NCI-H524 treated with DMSO at 0.1 percent for 48 hours (cell line): ENCODE measurements at places on chromosomes 13 and 19.

GRCh38 chr13:93377196-93377595, 150.6 kb downstream of the GPC6 start:
- DNase-seq: no peak

- DNase-seq: no peak
Measured at GRCh38 chr19:33469171-33470039, 52.2 kb downstream of the PEPD start.

DNA sequence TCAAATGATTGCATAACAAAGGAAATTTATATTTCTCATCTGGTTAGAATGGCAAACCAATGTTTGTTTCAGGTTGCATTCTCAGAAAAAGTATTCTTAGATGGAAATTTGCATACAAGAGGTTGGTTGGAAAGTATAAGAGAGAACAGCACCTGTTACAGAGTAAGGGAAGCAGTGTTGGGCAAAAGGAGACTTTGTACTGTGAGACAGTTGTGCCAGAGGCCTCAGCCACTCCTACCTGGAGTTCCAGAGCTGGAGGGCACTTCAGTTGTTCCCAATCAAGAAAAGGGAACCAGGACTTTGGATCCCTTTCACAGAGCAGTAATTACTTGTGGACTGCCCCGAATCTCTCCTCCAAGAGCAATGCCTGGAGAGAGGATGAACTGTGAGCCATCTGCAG, 81.8 kb downstream of the SPRY2 start:
- DNase-seq: no peak

DNA sequence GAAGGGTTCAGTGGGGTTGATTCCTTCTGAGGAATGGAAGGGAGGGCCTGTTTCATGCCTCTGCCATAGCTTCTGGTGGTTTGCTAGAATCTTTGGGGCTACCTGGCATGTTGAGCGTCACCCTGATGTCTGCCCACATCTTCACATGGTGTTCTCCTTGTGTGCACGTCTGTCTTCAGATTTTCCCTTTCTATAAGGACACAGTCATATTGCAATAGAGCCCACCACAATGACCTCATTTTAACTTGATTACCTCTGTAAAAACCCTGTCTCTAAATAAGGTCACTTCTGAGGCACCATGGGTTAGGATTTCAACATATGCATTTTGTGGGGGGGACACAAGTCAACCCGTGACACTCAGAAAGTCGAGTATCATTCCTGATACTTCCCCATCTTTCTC, 257.9 kb downstream of the COG6 start:
- DNase-seq: no peak

DNA sequence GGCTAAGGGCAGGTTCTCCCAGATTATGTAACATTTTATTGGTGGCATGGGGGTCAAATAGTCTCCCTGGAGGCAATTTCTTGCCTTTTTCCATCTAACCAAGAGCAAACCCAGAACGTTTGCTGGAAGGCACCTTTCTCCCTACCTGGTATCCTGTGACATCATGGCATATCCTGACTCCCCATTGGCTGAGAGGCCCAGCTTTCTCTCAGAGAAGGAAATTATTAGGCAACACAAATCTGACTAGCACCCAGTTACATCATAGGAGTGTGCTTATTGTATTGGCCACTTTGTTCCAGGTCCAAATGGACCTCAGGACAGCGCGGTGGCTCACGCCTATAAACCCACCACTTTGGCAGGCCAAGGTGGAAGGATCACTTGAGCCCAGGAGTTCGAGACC, 13.0 kb downstream of the NTN5 start:
- DNase-seq: no peak

GRCh38 chr13:103403148-103403740, 337.0 kb upstream of the SLC10A2 start:
- peak; percentile 3 for DNase-seq

GRCh38 chr13:53004573-53004972, 24.0 kb upstream of the OLFM4 start:
- peak; percentile 16 for DNase-seq

GRCh38 chr13:40895227-40896184, 106.1 kb downstream of the SLC25A15 start:
- no peak for DNase-seq

DNA sequence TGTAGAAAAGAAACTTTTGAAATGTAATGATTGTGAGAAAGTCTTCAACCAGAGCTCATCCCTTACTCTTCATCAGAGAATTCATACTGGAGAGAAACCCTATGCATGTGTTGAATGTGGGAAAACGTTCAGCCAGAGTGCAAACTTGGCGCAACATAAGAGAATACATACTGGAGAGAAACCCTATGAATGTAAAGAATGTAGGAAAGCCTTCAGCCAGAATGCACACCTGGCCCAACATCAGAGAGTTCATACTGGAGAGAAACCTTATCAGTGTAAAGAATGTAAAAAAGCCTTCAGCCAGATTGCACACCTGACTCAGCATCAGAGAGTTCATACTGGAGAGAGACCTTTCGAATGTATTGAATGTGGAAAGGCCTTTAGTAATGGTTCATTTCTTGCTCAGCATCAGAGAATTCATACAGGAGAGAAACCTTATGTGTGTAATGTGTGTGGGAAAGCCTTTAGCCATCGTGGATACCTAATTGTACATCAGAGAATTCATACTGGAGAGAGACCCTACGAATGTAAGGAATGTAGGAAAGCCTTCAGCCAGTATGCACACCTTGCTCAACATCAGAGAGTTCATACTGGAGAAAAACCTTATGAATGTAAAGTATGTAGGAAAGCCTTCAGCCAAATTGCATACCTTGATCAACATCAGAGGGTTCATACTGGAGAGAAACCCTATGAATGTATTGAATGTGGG, 19.3 kb downstream of the ZNF583 start:
- no peak for DNase-seq

DNA sequence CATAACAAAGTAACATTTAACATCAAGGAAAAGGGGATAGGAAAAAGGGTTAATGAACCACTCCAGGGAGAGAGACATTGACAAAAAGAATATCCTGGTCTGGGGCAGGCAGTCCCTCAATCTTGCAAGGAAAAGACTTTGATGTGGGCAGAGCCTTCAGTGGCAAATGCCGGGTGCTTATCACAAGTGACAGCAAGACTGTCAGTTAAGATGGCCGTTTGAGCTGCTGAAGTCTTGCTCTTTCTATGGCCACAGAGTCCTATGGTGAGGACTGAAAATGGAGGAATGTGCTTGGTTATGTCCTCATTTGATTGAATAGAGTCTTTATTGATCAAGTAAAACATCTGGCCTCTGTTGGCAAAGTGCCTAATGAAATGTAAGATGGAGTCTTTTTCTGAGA, 112.1 kb downstream of the B3GLCT start:
- DNase-seq: no peak

DNA sequence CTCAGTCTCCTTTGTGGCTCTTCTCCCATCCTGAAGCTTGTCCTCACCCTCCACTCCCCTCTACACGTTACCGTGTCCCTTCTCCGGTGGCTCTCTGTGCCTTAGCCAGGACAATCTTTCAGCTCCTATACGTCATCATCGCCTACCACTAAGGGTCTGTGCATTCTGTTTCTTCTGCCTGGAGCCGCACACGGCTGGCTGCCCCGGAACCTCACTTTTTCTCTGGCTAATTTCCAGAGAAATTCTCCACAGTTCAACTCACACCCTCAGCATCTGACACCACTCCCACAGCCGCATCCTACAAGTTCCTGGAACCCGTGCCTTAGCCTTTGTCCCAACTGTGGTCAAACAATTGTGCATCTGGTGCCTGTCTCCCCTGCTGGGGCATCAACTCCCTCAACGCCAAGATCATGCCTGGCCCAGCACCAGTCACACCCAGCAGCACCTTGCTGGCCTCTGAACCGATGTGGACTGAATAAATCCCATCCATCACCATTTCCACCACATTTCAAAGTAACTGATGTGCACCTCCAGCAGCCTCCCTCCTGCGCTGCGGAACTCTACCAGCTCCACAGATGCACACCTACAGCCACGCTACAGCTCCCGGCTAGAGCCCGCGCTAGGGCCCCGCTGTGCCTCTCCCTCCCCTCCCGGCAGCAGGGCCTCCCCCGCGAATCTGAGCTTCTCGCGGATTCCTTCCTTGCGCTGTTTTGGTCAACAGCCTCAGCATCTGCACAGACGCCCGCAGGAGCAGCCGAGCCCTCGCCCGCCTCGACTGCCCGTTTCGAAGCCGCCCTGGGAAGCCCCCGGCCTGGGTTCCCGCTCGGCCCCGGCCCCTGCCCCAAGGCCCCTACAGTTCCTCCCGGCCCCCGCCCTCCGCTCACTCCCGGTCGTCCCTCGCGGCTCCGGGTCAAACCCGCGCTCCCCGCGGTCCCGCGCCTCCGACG, 689 bp downstream of the DCUN1D2 start:
- no peak for DNase-seq

DNA sequence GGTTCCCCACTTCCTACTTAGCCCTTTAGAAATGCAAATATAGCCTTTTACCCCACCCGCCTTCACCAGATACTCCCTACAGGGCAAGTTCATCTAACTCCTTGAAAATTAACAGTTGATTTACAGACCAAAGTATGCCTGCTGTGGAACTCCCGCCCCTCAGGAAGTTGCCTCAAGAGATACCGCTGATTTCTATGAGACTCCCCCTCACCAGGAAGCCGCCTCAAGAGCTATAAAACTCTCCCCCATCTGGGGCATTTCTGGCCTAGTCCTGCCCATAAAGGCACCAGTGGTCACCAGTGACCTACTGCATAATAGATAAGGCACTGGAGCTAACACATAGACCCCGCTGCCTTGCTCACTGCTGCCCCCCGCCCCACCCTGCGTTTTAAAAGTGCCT, 201.7 kb upstream of the UBL3 start:
- DNase-seq: no peak

DNA sequence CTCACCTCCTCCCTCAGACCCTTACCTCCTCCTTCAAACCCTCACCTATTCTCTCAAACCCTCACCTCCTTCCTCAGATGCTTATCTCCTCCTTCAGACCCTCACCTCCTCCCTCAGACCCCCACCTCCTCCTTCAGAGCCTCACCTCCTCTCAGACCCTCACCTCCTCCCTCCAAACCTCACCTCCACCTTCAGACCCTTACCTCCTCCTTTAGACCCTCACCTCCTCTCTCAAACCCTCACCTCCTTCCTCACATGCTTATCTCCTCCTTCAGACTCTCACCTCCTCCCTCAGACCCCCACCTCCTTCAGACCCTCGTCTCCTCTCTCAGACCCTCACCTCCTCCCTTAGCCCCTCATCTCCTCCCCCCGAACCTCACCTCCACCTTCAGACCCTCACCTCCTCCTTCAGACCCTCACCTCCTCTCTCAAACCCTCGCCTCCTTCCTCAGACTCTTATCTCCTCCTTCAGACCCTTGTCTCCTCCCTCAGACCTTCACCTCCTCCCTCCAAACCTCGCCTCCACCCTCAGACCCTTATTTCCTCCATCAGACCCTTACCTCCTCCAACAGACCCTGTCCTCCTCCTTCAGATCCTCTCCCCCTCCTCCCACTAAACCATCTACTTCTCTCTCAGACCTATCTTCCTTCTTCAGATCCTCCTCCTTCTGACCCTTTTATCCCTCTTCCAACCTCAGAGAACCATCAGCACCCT, 2.5 kb upstream of the BCL3 start:
- no peak for DNase-seq

- DNase-seq: no peak
Measured at GRCh38 chr13:70128098-70128497, 19.8 kb upstream of the KLHL1 start.

GRCh38 chr13:32019612-32020233, 11.9 kb upstream of the FRY start:
- DNase-seq: no peak

GRCh38 chr13:113915012-113915763, 51.3 kb upstream of the GAS6 start:
- no peak for DNase-seq

DNA sequence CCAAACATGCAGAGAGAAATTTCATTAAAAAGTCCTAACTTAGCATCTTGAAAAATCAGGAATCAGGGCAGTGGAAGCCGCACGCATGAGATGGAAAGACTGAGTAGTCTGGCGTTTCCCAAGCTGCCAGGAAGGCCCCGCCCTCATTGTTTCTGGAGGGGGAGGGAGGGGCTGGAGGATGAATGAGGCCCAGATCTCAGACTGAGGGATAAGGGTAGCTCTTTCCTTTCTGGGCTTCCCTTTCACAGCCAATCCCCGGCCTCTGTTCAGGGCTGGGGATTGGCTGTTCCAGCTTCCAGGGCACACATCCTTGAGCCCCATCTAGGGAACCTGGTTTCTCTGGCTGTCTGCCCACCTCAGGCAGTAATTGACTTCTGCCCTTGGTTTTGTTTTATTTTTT, 7.3 kb downstream of the C19orf53 start:
- no peak for DNase-seq

DNA sequence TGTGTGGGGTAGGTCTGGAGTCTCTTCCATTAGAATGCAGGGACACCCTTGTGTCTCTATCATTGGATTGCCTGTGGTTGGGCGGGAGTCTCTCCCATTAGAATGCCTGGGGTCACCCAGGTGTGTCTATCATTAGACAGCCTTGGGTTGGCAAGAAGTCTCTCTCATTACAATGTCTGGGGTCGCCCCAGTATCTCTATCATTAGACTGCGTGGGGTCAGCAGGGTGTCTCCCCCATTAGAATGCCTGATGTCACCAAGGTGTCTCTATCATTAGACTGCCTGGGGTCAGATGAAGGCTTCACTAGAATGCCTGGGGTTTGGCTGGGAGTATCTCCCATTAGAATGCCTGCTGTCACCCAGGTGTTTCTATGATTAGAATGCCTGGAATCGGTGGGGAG, 1539.0 kb downstream of the UQCRFS1 start:
- no peak for DNase-seq

DNA sequence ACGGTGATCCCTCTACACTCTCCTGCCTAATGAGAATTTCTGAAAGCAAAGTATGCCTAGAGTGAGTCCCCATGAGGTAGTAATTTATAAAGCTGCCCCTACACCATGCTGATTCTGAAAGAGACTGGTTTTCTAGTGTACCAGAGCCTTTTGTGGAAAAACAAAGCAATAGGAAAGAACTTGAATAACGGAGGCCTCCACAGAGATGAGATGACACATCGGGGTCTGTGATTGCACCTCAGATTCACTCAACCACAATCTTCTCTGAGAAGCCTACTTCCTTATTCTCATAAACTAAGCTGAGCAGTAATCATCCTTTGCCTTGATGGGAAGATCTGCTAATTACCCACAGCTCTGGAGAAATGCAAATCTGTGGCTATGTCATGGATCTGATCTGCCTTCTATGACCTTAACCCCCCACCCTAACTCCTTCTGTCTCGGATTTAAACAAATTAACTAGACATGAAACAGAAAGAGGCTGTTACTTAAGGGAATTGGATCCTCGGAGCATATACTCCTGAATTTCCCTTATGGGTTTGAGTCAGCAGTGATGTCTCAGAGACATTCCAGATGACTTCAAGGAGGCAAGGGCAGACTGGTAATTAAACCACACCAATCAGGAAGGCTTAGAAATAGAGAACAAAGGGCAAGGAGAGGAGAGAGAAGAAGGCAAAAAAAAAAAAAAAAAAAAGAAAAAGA, 128.0 kb downstream of the DCT start:
- DNase-seq: no peak

GRCh38 chr19:22619932-22620331, 14.2 kb upstream of the ZNF492 start:
- DNase-seq: no peak

GRCh38 chr13:34926508-34926907, 15.6 kb upstream of the NBEA start:
- no peak for DNase-seq
